ENCODE measurements at places on chromosomes 6 and 20.

- no peak for DNase-seq
Observed at GRCh38 chr20:6524305-6524704, 243.2 kb upstream of the BMP2 start.

DNA sequence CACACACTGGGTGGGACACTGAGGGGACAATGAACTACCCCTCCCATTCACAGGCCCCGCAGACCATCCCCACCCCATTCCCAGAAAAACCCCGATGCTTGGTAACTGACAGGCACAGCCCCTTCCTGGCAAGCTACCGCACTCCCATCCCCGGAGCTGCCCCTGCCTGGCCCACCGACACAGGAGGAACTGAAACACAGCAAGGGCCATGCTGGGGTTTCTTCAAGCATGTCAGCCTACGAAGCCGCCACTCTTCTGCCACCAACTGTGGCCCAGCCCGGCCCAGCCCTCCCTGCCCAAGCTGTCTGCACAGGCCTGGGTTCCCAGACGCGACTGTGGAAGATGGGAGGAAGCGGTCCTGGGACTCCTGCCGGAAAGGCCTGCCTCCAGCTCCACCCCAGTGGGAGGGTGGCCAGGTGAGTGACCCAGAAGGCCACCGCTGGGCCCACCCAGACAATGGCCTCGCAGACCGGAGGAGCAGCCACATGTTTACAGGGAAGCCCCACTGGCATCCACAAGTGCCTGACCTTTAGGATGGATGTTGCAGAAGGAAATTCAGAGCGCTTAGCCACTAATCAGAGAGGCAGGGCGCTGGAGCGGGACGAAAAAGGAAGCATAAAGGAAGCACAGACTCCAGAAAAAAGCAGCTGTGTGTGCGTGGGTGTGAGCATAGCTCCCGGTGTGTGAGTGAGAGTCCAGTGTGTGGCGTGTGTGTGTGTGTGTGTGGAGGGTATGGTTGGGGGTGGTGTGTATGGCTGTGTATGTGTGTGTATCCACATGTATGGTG, 91.6 kb downstream of the PRND start:
- peak; percentile 49 for DNase-seq

GRCh38 chr6:46687619-46688097, at the start of gene TDRD6:
Gene TDRD6, plus strand, starts transcription at chr6:46687885. Its CDS starts 244 bp downstream, at chr6:46688129.
- no peak for DNase-seq

DNA sequence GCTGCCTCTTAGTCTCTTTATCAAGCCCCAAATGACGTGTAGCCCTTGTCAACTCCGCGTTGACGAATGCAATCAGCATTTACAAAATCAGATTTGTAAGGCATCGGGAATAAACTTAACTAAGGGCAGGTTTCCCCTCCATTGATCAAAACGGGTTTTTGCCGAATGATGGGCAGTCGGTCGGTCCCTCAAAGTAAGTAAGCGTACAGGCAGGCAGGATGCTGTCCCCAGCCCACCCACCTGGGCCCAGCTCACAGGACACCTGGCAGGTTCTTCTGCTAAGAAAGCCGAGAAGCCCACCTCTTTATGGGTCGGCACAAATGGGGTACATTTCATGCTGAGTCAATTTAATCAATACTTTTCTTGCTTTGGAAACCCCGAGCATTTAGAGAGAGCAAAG, 22.0 kb upstream of the MAFB start:
- no peak for DNase-seq

- DNase-seq = no peak
Observed at GRCh38 chr6:34493344-34493743, 27.5 kb downstream of the PACSIN1 start.

- DNase-seq = no peak
Observed at GRCh38 chr20:60930023-60930790, 321.9 kb upstream of the CDH4 start.

- DNase-seq = no peak
Observed at GRCh38 chr20:1463971-1464570, 2.6 kb downstream of the NSFL1C start.

All from CD4-positive, alpha-beta T cell treated with Interleukin-21 for 1 hour (primary cell).